CD4-positive, alpha-beta T cell treated with Interleukin-21 for 1 hour (primary cell): ENCODE measurements at places on chromosomes 1 and 21.
A peak's percentile ranks its signal among the peaks of the same experiment; 100 is the strongest.

DNA sequence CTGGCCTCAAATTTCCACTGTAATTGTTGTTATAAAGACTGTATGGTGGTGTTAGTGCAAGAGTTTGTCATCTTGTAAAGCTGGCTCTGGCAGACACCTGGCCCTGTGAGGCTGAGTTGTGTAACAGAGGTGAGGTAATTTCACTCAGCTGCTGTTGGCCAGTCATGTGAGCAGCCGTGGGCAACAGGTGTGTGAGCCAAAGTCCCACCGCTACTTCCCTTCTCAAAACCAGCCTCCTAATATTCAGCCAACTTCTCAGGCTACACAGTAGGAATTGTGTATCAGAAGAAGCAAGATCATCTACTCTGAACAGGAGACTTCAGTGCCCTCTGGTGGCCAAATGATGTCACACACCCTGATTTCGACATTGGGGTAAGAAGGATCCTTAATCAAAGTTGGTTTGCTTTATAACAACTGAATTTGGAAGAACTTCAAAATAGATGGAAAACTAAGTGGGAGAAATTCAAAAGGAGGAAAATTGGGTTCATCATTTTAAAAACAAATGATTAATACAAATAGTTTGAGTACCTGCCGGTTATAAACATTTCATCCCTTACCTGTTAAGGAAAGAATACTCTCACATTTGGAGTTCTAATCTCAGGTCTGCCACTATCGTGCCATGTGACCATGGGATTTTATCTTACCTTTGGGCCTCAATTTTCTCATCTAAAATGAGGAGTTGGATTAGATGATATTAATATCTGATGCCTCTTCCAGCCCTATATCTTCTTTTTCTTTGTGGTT lies 2.6 kb upstream of the CREG1 start:
- DNase-seq = peak; percentile 81

- no peak for DNase-seq
Measured at GRCh38 chr1:157177733-157178394, 39.7 kb upstream of the ETV3 start.

DNA sequence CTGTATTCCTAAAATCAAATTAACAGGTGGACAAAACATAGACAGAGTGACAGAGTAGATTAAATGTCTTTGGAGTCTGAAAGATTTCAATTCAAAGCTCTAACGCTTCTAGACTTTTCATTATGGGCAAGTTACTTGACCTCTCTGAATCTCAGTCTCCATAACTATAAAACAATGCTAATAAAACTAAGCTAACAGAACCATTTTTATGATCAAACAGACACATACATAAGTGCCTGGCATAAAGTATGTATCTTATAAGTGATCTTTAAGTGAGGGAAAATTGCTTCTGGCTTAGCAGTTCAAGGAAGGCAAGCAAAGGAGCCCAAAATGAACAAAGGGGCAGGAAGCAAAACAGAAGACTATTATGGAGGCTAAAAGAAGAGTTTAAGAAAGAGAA lies 216.8 kb upstream of the TNR start:
- no peak for DNase-seq

DNA sequence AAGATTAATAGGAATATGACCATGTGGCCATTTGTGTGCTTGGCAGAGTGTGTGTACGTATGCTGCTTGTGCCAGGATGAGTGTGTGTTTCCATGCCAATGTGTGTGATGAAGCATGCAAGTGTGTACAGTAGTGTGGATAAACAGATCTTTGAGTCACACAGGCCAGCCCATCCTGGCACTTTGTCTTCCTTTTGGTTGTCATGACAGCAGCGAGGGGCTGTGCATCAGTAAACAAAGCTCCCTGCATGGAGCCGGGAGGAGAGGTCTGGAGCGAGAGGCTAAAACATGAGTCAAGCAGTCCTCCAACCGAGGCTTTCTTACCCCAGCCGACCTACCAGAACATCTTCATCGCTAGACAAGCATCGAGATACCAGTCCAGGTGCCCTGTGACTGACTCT lies 221.2 kb downstream of the CACNA1E start:
- DNase-seq = no peak

GRCh38 chr1:100358210-100358609 lies 5.9 kb downstream of the CDC14A start:
- peak; percentile 43 for DNase-seq

- no peak for DNase-seq
Measured at GRCh38 chr1:153434746-153435455, 18.6 kb downstream of the S100A7A start.

DNA sequence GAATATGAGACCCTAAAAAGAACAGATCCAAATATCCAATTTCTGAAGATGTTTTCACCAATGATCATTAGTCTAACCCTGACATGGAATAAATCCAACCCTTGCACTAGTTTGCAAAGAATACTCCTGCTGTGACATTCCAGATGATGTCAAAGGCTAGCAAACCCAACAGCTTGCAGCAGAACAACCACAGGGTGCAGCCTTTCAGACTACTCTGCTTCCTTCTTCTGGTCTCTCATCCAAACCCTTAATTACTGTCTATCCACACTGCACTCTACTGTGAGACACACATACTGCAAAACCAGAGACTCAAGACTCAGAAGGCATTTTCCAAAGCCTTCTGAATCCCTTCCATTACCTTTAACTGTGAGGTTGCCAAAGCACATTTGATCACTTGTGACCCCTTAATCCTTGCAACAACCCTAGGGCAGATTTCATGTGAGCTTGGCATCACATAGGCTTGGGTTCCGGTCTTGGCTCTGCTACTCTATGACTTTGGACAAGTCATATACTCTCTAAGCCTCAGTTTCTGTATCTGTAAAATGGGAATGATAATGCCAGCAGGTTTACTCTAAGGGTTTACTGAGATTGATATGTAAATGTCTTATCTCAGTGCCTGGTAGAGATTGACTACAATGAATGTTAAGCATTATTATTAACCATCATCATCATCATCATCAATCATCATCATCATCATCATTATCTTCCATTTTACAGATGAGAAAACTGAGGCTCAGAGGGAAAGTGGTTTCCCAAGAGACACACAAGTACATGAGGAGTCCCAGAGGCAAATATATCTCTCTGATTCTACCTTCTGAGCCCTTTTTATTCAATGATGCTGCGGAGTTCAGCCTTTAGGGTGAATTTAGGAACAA lies 94.5 kb downstream of the SYF2 start:
- no peak for DNase-seq

DNA sequence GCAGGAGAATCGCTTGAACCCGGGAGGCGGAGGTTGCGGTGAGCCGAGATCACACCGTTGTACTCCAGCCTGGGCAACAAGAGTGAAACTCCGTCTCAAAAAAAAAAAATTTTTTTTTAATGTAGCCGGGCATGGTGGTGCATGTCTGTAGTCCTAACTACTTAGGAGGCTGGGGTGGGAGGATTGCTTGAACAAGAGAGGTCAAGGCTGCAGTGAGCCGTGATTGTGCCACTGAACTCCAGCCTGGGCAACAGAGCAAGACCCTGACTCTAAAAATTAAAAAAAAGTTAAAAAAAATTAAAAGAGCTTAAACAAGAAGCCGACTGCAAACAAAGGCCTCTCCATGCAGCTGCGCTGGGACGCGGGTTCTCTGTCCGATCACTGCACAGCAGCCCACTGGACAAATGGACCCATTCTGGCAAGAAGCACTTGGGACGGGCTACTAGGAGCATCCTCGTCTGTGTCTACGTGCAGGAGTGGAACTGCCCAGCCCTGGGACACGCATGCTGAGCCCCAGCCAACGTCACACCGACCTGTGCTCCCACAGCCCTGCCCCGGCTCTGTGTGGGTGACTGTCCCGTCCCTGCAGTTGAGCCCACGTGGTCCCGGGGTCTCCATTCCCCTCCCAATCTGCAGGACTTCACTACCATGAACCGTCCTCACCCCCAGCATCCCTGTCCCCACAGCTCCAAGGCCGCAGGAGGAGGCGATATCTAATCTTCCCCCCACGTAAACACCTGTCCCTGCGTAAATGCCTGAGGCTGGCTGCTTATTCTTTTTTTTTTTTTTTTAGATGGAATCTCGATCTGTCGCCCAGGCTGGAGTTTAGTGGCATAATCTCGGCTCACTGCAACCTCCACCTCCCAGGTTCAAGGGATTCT lies 12.3 kb downstream of the SLC35E2B start:
- no peak for DNase-seq

- DNase-seq = no peak
Measured at GRCh38 chr1:21097729-21098128, 79.0 kb downstream of the EIF4G3 start.

GRCh38 chr1:192763243-192763642 lies 45.6 kb upstream of the RGS2 start:
- no peak for DNase-seq

GRCh38 chr21:26118938-26119540 lies 51.5 kb downstream of the APP start:
- no peak for DNase-seq

DNA sequence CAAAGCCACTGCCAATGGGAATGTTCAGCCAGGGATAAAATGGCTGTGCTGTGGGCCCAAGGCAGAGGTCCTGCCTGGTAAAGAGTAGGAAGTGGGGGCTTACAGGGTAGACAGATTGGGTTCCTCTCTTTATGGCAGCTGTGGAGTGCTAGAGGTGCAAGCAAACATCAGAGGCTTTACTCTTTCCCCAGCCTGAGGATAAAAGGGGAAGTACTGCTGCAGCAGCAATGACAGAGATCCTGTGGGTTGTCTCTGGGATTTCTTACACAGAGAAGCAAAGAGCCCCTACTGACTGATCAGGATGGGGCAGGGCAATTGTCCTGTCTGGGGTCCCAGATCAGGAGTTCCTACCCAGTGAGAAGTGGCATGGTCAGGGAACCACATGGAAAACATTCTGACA lies 54.2 kb downstream of the DRAM2 start:
- no peak for DNase-seq

- no peak for DNase-seq
Measured at GRCh38 chr1:28045777-28046176, 42.6 kb downstream of the EYA3 start.

- no peak for DNase-seq
Measured at GRCh38 chr1:213124590-213124989, 73.5 kb downstream of the RPS6KC1 start.

DNA sequence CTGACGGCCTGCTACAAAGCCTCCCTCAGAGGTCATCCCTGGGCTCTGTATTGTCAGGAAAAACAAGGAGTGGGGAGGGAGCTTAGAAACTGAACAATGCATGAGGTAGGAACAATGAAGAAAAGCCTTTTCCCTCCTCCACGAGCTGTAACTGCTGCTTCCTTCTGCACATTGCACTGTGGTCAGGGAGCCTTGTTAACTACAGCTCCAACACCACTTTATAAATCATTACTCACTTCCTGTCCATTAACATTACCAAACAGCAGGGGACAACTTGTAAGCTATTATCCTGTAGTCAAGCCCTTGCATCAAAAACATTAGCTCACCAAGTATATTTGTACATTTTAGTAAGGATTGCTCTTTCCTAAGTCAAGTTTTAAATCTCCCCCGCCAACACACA lies 336.0 kb upstream of the NR5A2 start:
- DNase-seq = no peak

DNA sequence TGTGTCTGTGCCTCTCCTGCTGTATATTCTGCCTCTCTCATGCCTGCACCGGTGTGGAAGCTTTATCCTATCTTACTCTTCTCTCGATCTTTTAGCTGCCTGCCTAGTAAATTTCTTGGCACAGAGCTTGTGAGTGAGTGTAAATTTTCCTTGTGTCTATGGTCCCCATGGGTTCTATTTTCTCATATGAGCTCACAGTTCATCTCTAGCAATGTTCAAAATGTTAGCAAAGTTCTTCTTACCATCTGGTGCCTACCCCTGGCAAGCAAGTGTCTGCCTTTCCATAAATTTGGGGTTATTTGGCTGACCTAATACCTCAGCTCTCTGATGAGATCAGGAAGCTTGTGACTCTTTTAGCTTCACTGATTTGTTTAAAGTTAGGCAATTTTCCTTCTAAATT lies 572.1 kb upstream of the BRINP3 start:
- no peak for DNase-seq

GRCh38 chr1:116367256-116367945 lies 5.6 kb upstream of the ATP1A1 start:
- no peak for DNase-seq

DNA sequence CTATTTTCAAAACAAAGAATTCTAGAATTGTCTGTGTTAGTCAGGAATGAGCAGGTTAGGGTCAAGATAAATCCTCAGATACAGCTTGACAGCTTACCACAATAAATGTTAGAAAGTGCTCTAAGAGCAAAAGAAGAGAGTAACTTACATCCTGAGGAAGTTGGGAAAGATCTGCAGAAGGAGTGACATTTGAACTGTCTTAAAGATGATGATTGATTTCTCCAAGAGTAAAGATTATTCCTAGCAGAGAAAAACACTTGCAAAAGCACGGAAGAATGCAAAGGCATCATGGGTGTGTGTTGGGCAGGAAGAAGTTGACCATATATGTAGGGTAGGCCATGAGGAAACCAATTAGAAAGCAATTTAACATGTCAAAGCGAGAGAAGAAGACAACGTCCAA lies 175.4 kb downstream of the LRRC7 start:
- DNase-seq = no peak

DNA sequence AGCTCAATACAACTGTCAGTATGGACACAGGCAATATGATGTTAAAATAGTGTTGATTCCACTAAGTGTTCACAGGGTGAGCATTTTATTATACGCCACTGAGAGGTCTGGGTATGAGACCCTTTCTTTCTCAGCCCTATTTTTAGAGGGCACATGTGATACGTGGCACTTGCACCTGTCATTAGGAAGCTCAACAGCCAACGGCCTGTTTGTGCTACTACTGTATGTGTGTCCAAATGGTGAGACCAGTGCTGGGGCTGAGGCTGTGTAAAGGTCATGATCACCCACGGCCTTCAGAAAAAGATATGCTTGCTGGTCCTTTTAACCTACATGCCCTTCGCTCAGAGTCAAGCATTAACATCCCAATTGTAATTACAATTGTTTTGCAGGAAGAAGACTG lies 176.2 kb downstream of the DUSP10 start:
- DNase-seq = no peak

DNA sequence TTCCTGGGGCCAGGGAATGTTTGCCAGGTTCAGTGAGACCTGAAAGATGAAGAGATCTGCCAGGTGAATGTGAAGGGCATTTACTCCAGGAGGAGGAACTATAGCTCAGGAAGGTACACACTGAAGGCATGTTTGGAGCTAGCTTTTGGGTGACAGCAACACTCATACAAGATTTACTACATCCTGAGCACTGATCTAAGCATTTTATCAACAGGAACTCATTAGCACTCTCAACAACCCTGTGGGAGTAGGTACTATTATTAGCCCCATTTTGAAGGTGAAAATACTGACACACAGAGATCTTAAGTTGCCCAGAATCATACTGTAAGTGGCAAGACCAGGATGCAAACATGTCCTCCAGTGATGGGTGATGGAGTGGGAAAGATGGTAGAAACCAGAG lies 6.7 kb downstream of the GADD45A start:
- no peak for DNase-seq

- no peak for DNase-seq
Measured at GRCh38 chr1:245585252-245585959, 430.6 kb downstream of the KIF26B start.

DNA sequence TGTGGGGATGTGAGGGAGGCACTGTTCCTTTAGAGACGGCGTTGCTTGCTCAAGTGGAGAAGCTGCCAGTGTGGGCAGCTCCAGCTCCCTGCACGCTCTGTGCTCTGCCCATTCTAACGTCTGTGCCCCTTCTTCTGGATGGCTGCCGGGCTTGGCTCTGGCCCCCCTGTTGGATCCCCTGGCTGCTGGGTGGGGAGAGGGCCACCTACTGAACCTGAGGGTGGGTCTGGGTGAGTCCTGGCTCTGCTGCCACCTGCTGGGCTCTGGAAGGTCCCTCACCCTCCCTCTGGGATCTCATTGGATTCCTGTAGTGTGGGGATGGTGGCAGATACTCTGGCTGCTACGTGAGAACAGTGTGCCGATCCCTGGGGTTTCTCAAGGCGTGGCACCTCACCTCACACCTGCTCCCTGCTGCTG lies 5.0 kb downstream of the PFKL start:
- peak; percentile 28 for DNase-seq

- peak; percentile 66 for DNase-seq
Measured at GRCh38 chr1:226608699-226609505, 60.3 kb downstream of the STUM start.
